KBM-7 (cell line): ENCODE measurements at places on chromosomes 1 and 21.

- DNase-seq: no peak
These were observed 17.3 kb downstream of the LRRC52 start for GRCh38 chr1:165560883-165561656.

DNA sequence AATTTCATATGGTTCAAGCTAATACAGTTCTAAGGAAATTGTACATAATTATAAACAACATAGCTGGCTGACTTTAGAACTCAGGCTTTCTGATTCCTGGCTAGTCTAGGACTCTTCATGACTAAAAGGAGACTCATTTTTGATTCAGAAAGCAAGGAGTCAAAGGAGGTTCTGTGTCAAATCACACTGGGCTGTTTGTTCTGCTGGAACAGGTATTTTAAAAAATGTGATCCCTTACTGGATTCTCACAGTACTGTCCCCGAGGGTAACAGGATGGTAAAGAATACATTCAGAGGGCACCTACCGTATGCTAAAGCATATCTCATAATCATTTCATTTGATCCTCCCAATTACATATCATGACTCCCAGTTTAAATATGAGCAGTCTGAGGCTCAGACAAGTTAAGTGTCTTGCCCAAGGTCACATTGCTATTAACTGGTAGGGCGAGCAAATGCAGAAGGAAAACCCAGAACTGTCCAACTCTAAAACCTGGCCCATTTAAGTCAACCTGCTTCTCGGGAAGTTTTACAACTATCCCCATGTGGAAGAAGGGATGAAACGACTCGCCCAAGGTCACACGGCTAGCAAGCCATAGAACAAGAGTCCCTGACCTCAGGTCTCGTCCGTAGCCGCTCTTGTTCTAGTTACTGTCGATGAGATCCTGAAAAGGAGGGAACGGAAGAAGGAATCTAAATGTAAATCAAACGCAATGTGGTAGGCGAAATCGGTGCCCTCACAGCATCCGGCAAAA, 675 bp downstream of the MYSM1 start:
- no peak for DNase-seq

DNA sequence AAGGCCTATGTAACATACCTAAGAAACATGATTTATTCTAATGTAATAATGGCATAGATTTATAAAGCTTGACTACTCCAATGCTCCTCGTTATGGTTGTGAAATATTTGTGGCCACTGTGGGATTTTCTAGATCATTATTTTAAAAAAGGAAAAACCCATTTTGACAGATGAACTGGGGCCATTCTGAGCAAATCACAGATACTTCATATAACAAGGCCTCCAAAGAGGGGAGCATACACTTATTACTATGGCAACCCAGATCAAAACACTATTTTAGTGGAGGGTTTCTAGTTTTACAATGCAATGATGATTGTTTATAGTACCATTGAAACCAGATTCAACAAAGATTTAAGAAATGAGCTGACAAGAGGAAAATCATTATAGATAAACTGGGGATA, 346.6 kb downstream of the ZNF326 start:
- no peak for DNase-seq

DNA sequence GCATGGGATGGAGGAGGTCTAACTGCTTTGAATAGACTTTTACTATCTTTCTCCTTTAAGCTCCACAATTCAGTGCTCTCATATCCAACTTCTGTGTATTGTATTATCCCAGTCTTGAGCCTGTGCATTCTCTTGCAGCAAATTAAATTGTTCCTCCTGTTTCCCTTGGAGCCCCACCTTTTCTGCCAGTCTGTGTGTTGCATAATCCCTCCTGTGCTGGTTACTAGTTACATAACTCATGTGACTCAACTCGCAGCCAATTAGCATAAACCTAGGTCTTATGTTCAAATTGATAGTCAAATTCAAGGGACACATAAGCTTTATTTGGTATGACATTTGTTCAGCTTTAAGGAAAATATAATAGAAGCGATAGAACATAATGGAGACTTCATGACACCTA, 1863.5 kb downstream of the MRPL39 start:
- DNase-seq: no peak

DNA sequence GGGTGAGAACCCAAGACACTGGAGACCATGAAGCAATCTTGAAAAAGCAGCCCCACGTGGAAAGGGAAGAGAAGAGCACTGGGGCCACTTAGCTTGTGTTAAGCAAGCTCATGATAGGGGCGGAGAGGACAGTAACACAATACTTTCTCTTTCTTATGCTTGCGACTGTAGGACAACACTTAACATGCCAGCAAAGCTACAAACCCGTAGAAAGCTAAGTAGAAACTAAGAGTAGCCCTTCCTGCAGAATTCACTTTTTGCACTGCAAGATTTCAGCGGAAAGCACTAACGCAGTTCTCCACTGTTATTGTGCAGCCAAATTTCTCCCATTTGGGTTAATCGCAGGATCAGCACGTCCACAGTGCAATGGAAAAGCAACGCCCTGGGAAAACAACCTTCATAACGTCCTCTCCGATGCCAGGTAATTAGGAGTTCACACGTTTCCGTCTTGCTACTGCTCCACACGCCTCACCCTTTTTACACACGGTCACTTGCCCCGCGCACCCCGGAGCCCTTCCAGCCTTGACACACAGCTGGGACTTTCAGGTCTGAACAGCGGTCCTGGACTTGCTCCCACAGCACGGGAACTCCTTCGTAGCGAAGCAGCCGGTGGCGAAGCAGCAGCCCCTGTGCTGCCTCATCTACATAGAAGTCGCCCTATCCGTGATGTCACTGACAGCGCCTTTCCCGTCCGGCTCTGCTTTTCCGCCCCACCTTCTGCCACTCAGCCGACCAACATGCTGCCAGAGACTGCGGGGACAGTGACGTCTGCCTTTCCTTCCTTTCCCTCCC, 148.6 kb downstream of the PPIAL4G start:
- peak; percentile 94 for DNase-seq

DNA sequence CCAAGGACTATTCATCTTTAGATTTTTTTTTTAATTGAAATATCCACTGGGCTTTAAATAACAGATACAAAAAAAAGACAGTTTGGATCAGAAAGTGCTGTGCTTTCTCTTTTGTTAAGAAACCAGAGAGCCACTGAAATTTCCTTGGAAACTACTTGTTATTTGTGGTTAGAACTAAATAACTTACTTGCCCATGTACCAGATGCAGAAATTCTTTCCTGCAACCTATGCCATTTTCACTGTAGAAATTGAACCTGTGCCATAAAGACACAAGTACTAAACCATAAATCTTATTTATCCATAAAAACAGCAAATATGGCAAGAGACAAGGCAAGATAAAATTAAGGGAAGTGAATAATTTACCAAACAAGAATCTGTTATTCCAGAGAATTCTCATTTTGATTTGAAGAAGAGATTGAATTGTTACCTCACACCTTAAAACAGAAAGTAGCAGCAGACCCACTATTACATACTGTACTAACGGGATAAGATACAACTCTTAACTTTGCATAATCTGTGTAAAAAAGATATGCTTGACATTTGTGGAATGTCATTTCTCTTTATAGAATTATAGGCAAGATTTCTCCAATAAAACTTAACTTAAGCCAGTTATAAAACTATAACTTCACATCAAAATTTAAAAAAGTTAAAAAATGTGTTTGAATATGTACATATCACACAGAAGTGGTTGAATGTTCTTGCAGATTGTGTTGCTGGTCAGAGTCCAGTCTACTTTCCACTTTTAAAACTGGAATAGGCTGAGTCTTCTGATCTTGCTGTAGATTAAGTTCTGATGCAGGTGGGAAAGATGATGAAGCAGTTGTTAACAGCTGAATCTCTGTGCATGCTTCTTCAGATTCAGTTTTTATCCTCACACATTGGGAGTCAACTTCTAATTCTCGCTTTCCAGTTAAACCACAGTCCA, 6.3 kb upstream of the PHTF1 start:
- DNase-seq: no peak

DNA sequence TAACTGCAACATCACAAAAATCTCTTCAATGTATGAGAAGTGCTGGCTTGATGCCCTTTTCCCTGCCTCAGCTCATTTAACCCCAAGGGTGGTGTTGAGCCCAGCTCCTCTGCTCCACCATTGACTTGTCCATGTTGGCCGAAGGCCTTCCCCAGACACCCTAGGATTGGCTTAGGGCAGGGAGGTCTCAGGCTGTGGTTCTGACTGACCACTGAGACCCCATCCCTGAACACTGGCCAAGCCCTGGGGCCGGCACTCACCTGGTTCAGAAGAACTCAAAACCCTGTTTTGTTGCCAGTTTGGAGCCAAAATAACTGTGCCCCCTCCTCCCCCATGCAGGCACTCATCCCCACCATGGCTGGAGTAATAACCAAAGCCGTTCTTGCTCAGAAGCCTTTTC, 38.6 kb downstream of the NENF start:
- no peak for DNase-seq

DNA sequence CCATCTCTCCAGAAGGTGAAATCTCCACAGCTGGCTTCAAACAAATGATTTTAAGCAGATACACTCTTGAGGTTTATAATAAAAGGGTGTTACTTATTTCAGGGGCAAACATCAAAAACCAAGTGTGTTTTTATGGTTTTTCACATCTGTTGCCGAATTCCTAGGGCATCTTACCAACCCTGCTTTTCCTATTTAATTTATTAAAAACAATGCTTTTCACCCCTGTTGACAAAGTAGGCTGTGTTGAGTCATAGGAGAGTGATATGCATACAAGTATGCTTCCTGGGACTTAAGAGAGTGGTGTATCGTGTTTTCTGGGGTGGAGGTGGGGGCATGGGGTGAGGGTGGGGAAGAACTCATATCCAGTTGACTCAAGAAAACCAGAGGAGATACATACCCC, 29.3 kb upstream of the IL20 start:
- no peak for DNase-seq

DNA sequence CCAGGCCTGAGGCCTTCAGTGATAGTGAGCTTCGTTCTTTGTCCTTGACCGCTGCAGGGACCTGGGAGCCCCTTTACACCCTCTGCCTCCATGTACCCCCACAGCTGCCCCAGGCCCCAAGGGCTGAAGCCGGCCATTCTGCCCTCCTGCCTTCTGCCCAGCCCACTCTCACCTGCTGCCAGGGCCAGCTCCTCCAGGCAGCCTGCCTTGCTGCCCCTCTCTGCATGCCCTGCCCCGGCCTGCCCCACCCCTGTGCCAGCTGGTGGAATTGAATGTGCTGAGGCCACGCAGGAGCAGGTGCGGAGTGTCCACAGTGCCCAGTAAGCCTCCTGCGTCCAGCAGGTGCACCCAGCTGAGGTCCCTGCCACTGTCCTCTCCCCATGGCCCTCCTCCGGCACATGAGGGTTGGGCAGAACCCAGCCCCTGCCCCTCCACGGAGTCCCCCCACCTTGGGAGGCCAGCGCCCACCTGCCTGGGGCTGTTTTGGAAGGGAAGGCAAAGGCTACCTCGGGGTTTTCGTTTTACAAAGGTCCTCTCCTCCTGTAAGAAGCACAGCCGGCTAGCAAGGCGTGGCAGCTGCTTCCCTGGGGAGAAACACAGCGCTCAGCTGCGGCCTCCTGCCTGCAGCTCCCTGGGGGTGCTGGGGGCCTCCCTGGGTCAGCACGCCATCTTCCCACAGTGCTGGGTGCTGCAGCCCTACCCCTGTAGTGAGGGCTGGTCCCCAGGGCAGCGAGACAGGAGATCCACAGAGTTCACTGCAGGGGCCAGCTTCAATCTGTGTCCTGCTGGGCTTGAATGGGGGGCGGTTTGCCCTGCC, 21.0 kb downstream of the MMEL1 start:
- DNase-seq: no peak

GRCh38 chr21:33121715-33122475, 52.0 kb downstream of the OLIG1 start:
- DNase-seq: peak; percentile 35

GRCh38 chr1:115184951-115185331, 95.6 kb upstream of the TSPAN2 start:
- DNase-seq: no peak

GRCh38 chr21:36209626-36210171, 53.1 kb downstream of the DOP1B start:
- DNase-seq: peak; percentile 69

DNA sequence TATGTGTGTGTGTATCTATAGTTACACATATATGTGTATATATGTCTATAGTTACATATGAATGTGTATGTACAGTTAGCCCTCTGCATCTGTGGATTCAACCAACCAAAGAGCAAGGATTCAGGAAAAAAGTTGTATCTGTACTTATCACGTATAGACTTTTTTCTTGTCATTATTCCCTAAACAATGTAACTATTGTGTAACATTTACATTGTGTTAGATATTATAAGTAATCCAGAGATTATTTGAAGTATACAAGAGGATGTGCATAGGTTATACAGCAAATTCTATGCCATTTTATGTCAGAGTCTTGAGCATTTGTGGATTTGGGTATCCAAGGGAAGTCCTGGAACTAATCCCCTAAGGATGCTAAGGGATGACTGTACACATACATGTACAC, 71.3 kb downstream of the RASAL2 start:
- no peak for DNase-seq

DNA sequence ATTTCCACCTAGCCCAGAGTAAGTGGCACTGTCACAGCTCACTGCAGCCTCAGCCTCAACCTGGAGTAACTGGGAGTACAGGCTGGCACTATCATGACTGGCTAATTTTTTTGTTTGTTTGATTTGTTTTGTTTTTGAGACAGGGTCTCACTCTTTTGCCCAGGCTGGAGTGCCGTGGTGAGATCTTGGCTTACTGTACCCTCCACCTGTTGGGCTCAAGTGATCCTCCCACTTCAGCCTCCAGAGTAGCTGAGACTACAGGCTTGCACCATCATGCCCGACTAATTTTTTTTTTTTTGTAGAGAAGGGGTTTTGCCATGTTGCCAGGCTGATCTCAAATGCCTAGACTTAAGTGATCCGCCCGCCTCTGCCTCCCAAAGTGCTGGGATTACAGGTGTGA, 2.5 kb downstream of the UCK2 start:
- DNase-seq: no peak

- no peak for DNase-seq
These were observed 80.5 kb downstream of the HSF2BP start for GRCh38 chr21:43578677-43579303.

GRCh38 chr1:200547386-200547785, 73.2 kb downstream of the KIF14 start:
- no peak for DNase-seq

GRCh38 chr1:208565756-208566440, 321.7 kb upstream of the PLXNA2 start:
- no peak for DNase-seq

DNA sequence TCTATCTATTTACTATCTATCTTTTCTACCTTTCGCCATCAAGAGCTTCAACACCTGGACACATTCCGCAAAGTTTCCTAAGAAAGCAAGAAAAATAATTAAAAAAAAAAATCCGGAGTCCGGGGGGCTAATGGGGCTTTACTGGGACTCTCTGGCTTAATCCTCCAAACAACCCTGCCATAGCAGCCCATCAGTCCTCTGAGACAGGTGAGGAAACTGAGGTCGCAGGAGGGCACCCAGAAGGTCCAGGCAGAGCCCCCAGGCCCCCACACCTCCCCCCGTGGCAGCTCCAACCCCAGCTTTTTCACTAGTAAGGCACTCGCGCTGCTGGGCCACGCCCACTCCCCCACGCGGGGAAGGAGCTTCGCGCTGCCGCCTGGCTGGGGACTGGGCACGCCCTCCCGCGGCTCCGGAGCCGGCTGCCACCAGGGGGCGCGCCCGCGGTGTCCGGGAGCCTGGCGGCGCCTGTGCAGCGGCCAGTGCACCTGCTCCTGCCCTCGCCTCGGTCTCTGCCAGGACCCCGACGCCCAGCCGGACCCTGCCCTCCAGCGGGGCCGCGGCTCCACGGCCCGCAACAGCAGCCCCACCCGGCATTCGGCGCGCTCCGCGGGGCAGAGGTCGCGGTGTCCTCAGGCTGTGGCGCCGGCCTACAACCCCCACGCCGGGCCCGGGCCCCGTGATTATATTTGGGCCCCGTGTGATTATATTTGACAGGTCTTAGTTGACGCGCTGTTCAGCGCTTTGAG, 54.1 kb upstream of the SAMD11 start:
- peak; percentile 69 for DNase-seq

- peak; percentile 87 for DNase-seq
These were observed 48.1 kb downstream of the ELAPOR1 start for GRCh38 chr1:109161858-109162606.
